ENCODE measurements at places on chromosomes 1 and 21.

- DNase-seq: no peak
These were observed 9.0 kb downstream of the BCAR3 start for GRCh38 chr1:93672477-93673162.

DNA sequence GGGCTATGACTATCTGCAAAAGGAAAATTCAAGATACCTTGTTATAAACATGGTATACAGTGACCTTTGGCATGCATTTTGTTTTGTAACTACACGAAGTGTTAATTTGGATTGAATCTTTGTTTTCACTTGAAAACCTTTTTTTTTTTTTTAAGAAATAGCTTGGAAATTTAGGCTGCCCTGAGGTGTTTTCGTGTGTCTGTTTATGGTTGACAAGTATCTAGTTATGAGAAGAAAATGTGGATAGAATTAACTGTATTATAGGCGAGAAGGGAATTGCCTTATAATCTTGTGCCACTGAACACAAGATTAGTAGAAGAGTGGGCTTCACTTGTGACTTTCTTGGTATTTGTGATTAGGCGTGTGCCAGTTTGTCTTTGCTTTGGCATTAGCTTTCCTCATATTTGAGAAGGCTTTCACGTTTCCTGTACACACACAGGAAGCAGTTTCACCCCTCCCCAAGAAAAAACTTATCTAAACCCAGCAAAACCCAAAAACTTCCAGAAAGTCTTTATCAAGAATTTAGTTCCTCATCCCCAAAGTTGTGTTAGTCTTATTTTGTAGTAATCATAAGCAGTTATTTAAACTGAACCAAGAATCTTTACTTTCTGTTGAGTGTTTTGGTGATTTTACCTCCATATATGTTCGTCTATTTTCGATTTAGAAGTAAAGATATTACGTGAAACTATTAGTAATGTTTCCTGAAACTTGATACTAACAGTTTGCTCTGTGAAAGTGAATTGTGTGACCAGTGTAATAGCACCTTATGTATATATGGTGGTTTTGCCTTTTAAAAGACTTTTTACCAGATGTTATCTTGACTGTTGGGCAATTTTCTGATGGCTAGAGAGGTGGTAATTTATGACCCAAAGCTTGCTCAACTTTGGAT lies 3.8 kb downstream of the DYRK1A start:
- DNase-seq: no peak

DNA sequence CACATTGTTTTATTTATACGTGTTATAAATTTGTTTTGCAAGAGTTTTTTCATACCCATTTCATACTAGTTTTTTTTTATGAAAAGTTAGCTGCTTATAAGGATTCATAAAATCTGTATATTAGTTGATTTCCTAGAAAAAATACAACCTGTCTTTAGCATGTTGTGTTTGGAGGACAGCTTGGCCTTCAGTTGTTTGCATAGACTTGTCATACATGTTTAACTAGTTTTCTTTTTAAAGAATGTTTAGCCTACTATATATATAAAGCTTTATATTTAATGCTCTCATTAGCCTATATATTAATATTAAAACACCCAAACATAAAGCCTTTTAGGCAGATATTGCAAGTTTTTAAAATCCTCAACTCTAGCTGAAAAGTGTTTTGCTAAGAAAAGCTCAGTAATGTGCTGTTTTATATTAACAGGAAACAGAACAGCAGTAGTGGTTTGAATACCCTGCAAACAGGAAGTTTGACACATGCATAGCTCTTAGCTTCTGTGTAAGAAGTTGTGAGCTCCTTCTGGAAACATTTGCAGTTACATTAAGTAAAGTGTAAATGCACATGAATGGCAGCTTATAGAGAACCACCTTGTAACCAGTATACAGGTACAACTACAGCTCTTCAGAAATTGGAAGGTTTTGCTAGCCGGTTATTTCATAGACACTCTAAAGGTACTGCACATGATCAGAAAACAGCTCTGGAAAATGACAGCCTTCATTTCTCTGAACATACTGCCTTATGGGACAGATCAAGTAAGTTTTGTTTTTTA lies at the start of gene PRKACB:
Gene PRKACB (plus strand): TSS at position 476 of the 770 bp plus-strand sequence. CDS start 91 bp downstream, at position 567.
- DNase-seq: no peak

- DNase-seq: peak; percentile 63
These were observed 6.0 kb upstream of the UBL4B start for GRCh38 chr1:110106013-110106941.

DNA sequence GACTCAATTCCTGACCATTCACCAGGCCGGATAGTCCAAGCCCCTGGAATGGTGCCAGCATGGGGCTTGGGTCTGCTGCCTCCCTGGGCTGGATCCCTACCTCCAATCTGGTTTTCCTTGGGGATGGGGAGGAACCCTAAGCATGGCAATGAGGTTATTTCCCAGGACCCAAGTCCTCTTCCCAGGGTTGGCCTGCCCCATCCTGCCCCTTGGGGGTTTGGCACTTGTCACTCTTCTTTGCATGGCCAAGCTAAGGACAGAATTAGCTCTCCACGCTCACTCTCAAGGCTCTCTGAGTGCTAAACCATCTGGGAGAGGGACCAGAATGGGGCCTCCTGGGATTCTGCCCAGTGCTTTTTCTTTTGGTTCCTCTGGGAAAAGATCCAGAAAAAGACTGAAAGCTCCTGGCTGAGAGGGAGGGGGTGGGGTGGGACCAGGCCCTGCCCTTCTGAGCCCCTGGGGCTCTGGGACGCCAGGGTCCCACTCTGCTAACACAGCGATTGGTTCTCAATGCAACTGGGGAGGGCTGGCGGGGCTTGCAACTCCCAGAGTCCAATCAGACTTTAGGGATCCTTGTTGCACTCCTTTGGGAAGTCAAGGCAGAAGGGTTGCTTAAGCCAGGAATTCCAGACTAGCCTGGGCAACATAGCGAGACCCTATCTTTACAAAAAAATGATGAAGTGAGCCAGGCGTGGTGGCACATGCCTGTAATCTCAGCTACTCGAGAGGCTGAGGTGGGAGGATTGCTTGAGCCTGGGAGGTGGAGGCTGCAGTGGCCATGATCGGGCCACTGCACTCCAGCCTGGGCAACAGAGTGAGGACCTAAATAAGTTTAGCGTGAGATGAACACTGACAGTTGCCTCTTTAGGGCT lies 52.7 kb downstream of the DHRS3 start:
- no peak for DNase-seq

DNA sequence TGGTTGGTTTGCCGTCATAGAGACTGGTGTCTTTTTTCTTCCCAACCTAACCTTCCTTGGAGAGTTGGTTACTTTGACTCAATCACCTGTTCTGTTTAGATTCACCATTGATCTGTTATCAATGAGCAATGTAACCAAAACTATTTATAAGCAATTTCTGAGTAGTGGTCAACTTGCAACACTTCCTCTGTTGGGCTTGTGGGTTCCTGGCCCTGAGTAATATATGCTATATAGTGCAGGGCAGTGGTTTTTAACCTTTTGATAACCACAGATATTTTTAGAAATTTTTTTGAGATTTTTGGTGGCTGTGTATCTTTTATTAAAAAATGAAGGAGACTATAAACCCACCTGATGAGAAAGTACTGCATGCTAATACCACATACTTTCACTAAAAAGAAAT lies 9.4 kb upstream of the XCL1 start:
- no peak for DNase-seq

DNA sequence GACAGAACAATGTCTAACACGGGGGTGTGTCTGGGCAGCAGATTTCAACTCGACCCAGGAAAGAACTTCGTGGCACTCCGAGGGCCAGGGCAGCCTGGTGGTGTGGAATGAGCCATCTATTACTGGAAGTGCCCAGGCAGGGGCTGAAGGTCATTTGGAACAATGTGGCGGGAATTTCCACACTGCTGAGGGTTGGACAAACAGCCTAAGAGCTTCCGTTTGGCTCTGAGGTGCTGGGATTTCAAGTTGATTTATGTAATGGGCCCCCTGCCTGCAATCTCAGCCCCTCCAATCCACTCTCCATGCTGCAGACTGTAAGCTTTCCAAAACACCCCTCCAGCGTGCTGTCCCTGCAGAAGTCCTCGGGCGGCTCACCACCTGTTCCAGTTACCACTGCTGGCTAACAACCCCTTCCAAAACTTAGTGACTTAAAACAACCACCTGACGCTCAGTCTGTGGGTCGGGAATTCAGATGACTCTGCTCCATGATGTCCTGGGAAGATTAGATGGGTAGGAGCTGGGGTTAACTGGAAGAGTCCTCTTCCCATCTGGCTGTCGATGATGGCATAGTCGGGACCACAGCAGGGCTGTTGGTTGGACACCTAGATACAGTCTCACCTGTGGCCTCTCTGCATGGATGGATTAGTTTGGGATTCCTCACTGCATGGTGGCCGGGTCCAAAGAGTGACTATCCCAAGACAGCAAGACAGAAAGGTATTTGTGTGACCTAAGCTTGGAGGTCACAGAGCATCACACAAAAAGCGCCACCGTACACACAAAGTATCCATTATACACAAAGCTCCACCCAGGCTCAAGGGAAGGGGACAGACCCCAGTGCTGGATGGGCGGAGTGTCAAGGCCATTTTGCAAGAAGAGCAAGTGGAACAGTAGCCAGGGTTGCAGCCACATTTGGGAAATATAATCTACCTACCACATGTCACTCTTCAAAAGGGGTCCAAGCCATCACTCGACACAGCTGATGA lies 89.7 kb upstream of the IFFO2 start:
- DNase-seq: no peak

DNA sequence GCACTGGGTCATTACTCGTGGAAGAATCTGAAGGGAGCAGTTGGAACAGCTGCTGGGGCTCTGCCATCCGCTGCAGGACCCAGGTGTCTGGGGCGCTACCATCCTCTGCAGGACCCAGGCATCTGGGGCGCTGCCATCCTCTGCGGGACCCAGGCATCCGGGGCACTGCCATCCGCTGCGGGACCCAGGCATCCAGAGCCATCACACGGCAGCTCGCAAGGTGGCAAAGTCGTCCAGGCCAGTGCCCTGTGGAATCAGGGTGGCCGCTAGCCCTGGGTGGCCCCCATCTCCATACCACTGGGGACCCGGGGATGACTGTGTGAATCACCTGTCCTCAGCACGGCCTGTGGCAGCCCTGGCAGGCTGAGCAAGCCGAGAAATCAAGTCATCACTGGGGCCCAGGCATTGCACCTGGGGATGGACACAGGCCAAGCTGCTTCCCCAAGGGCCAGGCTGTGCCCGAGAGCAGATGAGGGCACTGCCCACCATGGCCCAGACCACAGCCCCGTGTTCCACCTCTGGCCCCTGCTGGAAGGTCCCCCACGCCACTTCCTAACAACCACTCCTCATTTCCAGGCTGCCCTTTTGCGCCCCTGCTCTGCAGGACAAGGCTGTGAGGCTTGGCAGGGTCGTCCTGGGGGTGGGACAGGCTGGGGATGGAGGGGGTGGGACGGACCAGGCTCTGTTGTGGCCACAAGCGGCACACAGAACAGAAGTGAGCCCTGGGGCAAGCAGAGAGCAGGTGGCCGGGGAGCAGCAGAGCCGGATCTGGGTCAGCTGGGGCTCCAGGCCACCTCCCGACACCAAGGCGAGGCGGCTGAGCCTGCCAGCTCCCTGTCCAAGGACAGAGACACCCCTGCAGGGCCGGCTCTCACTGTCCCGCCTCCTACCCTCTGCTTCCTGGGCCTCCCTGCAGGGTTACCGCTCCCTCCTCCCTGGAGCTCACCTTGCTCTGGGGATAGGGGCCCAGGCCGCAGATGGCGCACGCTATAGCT lies 12.7 kb downstream of the GABRD start:
- no peak for DNase-seq

DNA sequence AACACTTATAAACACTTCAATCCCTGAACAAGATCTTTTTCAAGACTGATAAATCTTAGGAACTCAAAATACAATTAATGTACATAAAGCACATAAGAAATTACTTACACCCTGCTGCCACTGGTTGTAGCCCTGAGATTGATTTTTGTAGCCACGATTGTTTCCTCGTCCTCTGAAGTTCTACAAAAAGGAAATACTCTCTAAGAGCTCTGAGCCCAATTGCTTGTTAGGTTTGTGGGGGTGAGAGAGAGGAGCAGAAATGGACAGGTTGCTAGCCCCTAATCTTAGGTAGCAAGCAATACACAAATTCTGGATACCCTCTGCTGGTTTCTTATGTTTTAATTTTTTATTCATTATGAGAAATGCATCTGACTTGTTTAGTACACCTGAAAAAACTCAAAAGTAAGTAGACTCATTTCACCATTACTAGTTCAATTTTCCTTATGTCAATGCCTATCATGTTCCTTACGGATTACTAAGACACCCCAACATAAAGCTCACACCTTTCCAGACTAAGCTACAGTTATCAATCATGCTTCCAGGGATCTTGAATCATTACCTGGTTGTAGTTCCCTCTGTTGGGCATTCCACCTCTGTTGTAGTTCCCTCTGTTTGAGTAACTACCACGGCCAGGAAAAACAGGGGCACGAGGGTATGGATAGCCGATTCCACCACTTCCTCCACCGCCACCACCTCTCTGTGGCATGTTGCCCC lies 9.3 kb downstream of the HNRNPU start:
- no peak for DNase-seq

DNA sequence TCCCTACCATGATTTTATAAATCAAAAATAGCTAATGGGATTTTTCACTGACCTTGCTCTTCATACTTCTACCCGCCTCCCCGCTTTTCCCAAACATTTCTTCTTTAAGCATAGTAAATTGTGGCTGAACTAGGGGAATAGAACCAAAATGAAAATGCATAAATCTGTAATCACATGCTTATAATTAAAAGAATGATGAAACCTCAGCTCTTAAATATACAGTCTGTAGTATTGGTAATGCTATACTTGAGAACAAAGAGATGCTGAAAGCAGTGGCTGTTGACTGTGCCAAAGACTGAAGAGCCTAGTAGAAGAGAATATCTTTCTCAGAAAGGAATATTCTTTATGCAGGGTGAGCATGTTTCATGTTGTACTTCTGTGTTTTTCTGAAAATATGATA lies 249.1 kb downstream of the GREM2 start:
- DNase-seq: no peak

DNA sequence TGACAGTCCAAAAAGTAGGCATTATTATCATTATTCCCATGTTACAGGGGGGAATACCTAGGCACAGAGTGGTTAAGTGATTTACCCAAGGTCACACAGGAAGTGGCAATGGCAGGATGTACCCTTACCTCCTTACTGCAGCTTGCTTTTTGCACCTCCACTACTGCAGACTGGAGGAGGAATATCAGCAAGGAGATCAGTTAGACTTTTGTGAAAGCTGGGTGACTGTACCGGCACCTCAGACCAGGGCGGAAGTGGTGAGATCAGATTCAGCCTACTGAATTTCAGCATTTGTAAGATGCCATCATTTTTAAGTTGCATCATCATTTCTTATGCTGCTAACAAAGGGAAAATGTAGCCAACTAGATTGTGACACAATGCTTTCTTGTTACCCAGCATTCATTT lies 4.5 kb downstream of the ADARB1 start:
- DNase-seq: peak; percentile 78

- DNase-seq: no peak
These were observed 727.6 kb downstream of the PTPRU start for GRCh38 chr1:29963946-29964345.

Data from activated naive CD4-positive, alpha-beta T cell treated with Interleukin-2 at 50 U/mL for 16 hours (primary cell).